ENCODE measurements at places on chromosomes 13 and 19. TPM values are rescaled to one million over a fixed set of nuclear protein-coding genes. Genes with fewer than 3 reads are reported as not detected.

The SELENOV gene
- not detected for total RNA-seq

The CPB2 gene
- total RNA-seq: not detected

The NCCRP1 gene
- not detected for total RNA-seq

GRCh38 chr19:54307389-54308020 is 5.5 kb downstream of the LILRA5 start:
- no peak for DNase-seq

DNA sequence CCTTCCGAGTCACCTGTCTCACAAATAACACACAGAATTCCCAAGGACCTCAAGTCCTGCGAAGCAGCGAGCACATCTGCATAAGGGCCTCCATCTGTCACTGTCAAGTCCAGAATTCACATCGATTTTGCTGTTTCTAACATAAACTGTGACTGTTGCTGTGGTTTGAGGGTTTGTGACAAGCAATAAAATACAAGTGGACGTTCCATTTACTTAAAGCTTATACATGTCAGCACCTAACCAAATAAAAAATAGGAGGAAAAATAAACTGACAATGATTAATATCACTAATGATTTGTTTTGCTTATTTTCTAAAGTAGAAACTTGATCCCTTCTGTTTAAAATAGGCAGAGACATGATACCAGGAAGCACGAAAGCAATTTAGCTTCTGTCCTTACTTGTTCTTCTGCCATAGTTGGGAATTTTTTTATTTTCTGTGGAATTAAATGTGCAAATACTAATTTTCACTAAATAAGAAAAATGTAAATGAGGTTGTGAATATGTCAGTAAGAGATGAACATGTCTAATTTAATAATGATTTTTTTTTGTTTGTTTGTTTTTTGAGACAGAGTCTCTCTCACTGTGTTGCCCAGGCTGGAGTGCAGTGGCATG is 279.1 kb downstream of the FGF9 start:
- no peak for DNase-seq

GRCh38 chr13:33520468-33520839 is 234.9 kb upstream of the STARD13 start:
- DNase-seq: no peak

The PRDX2 gene
- total RNA-seq: 277 TPM

GRCh38 chr13:30593001-30593400 is 24.7 kb upstream of the USPL1 start:
- DNase-seq: no peak

DNA sequence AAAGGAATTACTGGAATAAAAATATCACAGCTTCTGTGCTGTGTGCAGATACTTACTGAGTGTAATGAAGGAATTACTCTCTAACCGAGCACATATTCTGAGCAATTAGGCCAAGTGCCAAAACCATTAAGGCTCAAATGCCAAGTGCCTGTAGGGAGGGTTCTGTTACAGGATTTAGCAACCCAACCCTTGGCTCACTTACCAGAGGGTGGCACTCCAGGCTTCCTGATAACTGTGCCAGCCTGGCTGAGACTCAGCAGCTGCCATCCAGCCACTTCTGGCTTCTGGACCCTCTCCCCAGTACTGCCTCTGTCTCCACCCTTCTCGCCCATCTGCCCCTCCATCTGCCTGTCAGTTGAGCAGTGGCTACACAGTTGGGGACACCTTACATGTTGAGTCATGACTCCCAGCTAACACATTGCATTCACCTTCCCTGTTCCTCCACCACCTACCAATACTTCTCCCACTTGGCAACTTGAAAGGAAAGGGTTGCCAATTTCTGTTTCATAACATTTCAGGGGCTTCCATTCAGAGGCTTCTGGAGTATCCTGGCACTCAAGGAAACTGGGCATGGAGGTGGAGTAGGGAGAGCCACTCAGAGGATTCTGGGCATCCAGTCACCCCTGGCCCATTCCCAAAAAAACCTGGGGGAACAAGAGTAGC is 110.5 kb downstream of the COG6 start:
- no peak for DNase-seq

- DNase-seq: no peak
Observed at GRCh38 chr13:73365252-73365651, 306.4 kb downstream of the KLF5 start.

The SLC7A10 gene
- total RNA-seq: not detected

- no peak for DNase-seq
Observed at GRCh38 chr19:18219911-18220631, 6.2 kb downstream of the PDE4C start.

The KLF2 gene
- 5.7 TPM for total RNA-seq

The SRRM5 gene
- total RNA-seq: 0.10 TPM

GRCh38 chr19:16143399-16144215 is at the start of gene HSH2D:
HSH2D (plus strand) TSS chr19:16143685; CDS start chr19:16148751, 5,066 bp downstream.
- DNase-seq: peak; percentile 78

GRCh38 chr13:28805193-28805819 is 14.8 kb upstream of the MTUS2 start:
- DNase-seq: no peak

- DNase-seq: no peak
Observed at GRCh38 chr13:77329911-77330584, 3.2 kb upstream of the MYCBP2 start.

DNA sequence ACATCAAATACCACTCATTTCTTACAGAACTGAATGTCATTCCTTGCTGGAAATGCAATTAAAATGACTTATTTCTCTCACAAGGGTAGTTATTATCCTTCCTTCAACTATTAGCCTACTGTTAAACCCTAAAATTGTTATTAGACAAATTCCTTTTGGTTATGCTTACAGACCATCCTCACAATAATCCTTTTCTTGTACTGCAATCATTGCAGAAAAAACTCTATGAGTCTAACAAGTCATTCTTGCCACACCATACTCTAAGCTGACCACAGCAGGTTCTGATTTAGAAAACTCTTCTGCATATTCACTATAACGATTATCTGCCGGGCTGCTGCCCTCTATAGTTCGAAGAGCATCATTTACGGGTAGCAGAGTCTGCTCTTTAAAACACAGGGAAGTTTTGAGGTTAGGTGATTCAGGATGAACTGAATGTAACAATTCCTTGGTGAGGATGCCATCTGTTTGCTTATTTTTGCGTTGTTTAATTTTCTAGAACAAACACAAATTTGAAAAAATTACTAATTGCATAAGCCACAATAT is 38.2 kb downstream of the MTMR6 start:
- no peak for DNase-seq

DNA sequence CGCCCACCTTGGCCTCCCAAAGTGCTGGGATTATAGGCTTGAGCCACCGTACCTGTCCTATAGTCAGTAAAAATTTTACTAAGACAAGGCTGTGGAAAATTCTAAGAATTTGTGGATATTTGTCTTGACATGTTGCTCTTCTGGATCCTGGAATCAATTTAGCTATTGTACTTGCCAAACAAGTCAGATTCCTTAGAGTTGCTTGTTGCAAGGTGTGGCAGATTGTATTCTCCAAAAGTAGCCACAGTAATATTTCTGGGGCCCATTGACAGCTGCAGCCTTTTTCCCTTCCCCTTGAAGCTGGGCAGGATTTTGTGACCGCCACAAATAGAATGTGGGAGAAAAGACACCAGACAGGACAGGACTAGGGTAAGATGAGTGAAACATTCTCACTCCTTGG is 98.8 kb upstream of the TMTC4 start:
- DNase-seq: no peak

The TEX29 gene
- 0.42 TPM for total RNA-seq

The SPRYD7 gene
- 7.0 TPM for total RNA-seq

GRCh38 chr19:9456018-9456689 is 20.8 kb upstream of the ZNF266 start:
- DNase-seq: no peak

DNA sequence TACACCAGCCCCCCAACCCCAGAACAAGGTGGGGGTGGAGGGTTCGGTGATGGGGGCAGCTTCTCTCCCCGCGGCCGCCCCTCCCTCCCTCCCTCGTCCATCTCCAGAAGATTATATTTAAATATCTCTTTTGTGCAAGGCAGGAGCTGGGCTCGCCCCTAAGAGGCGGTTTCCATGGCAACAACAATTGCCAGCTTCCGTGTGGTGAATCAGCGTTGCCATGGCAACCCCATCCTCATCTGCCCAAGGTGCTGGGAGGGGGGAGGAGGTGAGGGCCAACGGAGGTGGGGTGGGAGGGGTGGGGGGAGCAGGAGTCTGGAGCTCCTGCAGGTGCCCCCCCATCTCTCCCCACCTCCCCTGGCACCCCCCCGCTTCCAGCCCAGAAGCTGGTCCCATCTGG is 46.4 kb downstream of the CELF5 start:
- no peak for DNase-seq

GRCh38 chr13:78638216-78638615 is 20.7 kb downstream of the OBI1 start:
- DNase-seq: no peak

GRCh38 chr13:44373247-44373600 is 400 bp upstream of the SERP2 start:
- DNase-seq: no peak

The ZNF382 gene
- total RNA-seq: 10.8 TPM

DNA sequence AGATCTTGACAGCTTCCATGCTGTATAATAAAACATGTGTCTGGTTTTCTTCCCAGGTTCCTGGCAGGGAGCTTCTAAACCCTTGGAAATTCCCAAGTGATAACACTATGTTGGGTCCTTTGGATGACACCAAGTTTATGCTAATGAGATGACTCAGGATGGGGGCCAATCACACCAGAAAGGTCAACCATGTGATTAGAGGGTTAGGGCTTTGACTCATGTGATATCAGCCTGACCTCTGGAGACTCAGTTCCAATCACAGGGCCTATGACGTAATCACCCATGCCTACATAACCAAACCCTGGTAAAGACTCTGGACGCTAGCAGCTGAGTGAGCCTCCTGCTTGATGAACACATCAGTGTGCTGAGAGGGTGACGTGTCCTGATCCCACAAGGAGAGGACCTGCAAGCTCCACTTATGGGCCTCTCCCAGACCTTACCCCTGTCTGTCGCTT is 203.6 kb downstream of the DCLK1 start:
- no peak for DNase-seq

GRCh38 chr13:23995283-23996073 is 98.2 kb upstream of the C1QTNF9B start:
- no peak for DNase-seq

DNA sequence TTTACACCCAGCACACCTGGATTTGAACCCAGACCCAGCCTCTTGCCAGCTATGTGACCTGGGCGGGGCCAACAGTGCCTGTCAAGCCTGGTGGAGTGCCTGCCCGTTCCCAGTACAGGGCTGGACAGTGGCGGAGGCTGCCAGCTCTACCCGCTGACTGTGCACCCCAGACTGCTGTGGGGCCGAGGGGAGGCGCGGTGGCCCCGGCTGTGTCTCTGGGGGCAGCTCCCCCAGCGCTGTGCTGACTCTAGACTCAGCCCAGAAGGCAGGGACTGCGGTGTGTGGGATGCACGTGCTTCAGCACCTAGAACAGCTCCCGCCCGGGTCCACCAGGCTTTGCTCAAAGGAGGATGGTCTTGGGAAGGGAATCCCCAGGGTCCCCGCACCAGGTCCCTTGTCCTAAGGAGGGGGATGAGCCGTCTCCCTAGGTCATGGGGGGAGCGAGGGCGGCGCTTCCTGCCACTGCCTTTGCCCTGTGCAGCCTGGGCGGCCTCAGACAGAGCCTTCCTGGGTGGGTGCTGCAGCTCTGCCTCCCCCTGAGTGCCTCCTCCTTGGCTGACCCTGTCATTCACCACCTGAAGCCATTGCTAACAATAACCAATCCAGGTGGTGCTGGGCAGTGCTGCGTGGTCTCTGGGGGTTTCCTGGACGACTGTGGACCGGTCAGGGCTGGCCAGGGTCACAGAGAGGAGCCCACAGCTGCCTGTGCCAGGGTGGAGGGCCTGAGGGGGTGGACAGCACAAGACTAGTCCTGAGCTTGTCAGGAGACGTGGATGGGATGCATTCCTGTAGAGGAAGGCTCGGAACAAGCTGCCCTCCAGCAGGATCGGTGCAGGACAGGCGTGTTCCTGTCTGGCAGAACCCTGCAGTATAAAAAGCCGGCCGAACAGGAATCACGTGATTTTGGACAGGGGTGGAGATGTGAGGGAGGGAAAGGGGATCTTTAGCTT is 18.6 kb downstream of the TMEM255B start:
- no peak for DNase-seq

GRCh38 chr13:50261130-50261901 is 246.1 kb downstream of the KCNRG start:
- no peak for DNase-seq

- DNase-seq: no peak
Observed at GRCh38 chr19:17538684-17539237, 16.7 kb upstream of the COLGALT1 start.

The IRGC gene
- not detected for total RNA-seq

GRCh38 chr13:113033054-113033850 is 64.2 kb downstream of the MCF2L start:
- no peak for DNase-seq

DNA sequence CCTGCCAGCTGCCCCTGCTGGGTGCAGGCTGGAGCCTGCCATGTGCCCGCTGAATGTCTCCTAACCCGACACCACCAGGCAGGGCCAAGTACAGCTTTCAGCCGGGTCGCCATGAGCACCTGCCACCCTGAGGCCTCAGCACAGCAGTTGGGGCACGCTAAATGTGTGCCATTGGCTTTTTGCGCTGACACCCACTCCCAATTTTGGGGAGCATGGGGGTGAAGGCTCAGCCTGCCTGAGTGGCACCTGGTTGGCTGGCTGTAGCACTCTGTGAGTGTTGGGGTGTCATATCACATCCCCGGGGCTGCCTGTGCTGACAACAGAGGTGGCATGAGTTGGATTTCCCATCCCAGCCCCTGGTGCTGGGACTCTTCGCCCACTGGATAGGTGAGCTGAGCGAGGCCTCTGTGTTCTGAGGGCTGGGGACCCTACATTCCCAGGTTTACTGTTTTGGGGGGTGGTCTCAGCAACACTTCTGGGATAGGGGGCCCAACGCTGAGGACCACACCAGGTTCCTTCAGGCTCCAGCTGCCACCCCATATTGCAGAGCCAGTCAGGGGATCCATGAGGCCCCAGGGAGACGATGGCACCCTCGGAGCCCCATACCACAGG is 7.2 kb upstream of the RELB start:
- DNase-seq: no peak

Measured in activated T-helper 1 cell treated with anti-CD3 and anti-CD28 coated beads, Interleukin-12 subunit alpha, Interleukin-12 subunit beta, Interleukin-2, Interleukin-4 antibody, amounts not matched to agents 30 ng/mL and 10 ng/mL and 1 ng/mL, durations not matched to agents 14 hours and 24 hours and 36 hours (primary cell).